GM10248 (cell line): ENCODE measurements at places on chromosomes 7 and 10.

DNA sequence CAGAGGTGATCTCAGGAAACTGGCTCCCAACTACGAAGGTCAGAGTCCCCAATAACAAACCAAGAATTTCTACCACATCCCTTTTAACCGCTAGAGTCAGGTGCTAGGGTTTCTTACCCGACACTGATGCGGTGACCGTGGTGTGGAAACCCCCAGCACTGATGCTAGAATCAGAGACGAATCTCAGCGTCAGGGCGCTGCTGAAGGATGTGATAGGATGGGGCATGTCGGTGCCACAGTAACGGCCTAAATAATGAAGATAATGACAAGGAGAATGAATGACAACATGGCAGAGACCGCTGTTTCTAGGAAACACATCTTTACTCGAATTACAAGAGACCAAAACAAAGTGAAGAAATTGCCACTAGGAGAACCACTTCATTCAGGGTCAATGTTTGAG, 131.1 kb upstream of the RSU1 start:
- DNase-seq: no peak

- no peak for DNase-seq
Measured at GRCh38 chr7:36272211-36272566, 117.5 kb upstream of the ANLN start.

GRCh38 chr7:114718861-114719260, 203.0 kb upstream of the MDFIC start:
- DNase-seq: no peak

GRCh38 chr7:138665249-138665648, 35.9 kb downstream of the SVOPL start:
- DNase-seq: no peak

DNA sequence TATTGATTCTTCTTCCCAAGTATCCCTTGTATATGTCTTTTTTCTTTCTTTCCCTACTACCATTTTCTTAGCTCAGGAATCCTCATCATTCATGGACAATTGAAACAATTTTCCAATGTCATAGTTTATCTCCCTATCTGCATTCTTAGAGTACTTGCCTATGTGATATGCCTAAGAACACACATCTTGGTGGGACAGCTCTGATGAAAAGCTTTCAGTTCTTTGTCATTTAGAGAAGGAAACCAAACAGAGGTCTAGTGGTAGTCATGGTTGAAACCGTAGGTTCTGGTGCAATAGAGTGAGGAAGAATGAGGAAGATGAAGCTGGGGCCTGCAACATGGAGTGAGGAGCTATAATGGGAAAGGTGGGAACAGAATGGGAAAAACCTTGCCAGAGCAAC, 28.2 kb downstream of the TDRD1 start:
- no peak for DNase-seq

DNA sequence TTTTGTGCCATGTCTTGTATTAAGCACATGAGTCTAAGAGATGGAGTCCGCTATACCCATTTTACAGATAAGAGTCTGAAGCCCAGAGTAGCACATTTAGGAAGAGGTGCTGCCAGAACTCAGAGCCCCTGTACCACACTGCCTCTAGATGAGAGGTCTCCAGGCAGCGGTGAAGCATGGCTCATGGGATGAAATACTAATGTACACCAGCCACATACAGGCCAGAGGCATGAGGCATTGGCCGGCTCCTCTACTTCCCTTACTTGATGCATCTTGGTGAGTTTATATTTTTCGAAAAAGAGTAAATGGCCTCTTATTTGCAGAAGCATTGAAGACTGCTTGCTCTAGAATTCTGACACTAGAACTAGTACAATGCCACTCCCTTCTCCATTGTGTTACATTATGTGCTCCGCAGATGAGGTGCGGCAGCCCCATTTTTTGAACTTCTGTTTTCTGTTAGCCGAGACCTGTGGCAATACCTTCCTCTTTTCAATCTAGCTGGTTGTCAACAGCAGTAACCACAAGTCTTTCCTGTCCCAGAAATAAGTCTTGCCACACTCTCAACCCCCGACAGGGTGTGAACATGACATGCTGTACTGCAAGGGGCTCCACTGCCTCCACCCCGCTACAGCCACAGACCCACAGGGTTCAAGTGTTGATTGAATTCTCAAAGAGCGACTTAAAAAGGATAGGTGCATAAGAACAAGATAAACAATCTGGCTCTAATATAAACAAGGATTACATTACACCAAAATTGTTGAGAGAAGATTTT, 145.3 kb downstream of the CELF2 start:
- DNase-seq: peak; percentile 77
